ENCODE measurements at places on chromosomes 2 and 18.

GRCh38 chr2:181613241-181613640 lies 43.7 kb downstream of the CERKL start:
- no peak for DNase-seq

DNA sequence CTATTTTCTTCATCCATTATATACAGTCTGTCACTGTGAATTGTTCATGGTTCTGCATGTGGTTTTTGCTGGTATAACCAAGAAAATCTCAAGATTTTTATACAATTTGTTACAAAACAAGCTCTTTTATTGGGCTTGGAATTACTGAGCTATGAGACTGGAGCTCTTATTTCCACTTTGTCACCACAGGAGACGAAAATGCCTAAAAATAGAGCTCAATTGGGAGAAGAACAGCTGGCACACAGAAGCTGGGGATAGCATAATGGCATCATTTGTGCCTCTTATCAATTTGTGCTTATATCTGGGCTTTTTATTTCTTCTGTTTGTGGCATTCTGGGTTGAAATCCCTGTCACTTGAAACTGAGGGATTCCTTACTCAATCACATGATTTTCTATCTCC lies 219.1 kb downstream of the CALCRL start:
- no peak for DNase-seq

DNA sequence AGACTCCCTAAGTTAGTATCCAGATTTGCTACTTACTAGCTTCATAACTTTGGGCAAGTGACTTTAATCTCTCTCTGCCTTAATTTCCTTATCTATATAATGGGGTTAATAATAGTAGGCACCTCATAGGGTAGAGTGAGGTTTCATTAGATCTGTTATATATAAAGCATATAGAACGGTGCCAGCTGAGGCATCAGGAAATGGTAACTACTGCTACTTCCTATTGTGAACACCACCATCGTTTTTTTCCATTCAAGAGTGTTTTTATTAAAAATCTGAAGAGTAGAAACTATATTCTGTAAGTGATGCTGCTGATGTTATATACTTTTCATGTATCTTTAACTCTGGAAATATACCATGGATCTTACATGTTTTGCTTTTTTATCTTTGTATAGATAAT lies 44.3 kb downstream of the MALT1 start:
- no peak for DNase-seq

DNA sequence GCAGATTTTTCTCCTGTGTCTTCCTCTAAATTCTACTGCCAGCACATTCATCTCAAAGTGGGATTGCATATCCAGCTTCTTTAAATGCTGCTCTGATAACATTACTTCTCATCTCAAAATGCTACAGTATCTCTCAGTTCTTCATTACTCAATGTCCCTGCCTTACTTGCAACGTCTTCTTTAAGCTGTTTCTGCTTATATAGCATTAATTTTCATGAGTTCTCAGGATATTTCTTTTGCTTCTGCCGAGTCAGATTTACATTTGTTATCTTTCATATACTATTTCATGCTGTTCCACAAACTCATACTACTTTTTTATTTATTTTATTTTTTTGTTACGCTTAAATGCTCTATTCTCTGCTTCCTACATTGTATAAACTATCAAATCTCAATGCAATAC lies 1223.5 kb upstream of the FAM98A start:
- DNase-seq, result no peak

GRCh38 chr2:3399381-3399780 lies 19.9 kb downstream of the TRAPPC12 start:
- DNase-seq, result no peak

GRCh38 chr2:28616396-28616999 lies 120.6 kb downstream of the PLB1 start:
- no peak for DNase-seq

DNA sequence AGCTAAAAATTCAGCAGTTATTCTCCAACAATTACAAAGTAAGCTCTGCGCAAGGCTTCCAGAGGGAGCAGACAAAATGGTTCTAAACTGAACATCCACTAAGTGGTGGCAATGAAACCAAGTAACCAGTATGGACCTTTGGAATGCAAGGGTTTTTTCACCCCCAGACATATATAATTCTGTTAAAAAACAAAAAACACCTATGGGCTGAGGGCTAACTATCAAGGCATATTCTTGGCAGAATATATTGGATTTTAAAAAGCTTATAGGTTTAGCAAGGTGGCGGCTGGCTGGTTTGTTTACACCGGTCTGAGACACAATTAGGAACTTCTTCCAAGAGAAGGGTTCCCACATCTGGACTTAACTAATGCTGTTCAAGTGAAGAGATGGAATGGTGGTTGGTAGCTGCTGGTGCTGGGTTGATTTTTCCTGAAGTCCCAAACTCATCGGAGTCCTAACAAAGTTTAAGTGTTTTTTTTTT lies 2.8 kb downstream of the ZFP36L2 start:
- DNase-seq, result no peak

- no peak for DNase-seq
Measured at GRCh38 chr2:177024765-177025164, 187.8 kb upstream of the HNRNPA3 start.

DNA sequence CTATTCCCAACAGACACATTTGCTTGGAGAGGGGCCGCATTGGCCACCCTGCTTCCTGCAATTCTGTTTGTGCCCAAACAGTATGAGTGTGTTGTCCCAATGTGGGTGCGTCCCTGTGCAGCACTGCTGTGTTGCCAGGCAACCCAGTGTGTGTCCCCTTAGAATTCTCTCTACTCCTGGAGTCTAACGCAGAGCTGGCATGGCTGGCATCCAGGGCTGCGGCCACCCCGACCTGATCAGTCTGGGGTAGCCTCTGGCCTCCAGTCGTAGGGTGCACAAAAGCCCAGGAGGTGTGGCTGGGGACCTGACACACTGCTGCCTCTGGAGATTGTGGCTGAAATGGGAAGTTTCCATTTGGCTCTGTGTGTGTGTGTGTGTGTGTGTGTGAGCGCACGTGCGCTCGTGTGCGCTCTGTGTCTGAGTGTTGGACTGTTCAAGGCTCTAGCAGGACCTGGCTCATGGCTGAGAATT lies 48.0 kb downstream of the TEX44 start:
- no peak for DNase-seq

- no peak for DNase-seq
Measured at GRCh38 chr18:59941331-59941730, 41.5 kb downstream of the PMAIP1 start.

DNA sequence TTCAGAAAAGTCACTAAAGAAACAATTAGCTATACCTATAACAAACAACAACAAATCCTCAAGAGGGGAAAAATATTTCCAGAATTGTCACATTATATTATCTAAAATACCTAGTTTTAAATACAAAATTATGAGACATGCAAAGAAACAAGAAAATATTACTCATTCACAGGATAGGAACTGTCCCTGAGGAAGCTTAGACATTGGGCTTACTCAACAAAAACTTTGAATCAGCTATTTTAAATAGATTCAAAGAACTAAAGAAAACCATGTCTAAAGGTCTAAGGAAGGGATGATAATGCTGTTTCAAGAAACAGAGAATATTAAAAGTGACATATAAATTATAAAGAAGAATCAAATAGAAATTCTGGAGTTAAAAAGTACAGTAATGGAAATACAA lies 131.9 kb upstream of the ZNF516 start:
- no peak for DNase-seq

Data from esophagus squamous epithelium (tissue), 5 donors.